CD8-positive, alpha-beta memory T cell (primary cell): ENCODE measurements at places on chromosomes 11 and 22. TPM values are rescaled to one million over a fixed set of nuclear protein-coding genes. Genes with fewer than 3 reads are reported as not detected.

Gene KRTAP5-2
- polyA plus RNA-seq, result 0.46 TPM

DNA sequence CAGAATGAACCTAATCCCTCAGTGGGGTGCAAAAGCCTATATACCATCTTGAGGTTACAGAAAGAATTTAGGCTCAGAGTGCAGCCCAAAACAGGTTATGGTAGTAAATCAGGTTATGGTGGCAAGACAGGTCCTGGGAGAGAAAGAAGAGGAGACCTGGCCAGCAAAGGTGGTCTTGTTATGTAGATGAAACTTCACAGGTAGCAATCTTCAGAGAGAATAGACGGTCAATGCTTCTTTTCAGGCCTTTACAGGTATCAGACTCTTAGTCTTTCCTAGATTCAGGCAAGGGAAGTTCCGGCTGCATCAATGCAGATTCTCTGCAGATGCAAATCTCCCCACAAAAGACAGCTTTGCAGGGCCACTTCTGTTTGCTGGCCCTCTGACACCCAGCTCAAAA, 45.8 kb upstream of the SORL1 start:
- no peak for DNase-seq

GRCh38 chr11:2295971-2296912, 5.5 kb downstream of the C11orf21 start:
- no peak for DNase-seq

DNA sequence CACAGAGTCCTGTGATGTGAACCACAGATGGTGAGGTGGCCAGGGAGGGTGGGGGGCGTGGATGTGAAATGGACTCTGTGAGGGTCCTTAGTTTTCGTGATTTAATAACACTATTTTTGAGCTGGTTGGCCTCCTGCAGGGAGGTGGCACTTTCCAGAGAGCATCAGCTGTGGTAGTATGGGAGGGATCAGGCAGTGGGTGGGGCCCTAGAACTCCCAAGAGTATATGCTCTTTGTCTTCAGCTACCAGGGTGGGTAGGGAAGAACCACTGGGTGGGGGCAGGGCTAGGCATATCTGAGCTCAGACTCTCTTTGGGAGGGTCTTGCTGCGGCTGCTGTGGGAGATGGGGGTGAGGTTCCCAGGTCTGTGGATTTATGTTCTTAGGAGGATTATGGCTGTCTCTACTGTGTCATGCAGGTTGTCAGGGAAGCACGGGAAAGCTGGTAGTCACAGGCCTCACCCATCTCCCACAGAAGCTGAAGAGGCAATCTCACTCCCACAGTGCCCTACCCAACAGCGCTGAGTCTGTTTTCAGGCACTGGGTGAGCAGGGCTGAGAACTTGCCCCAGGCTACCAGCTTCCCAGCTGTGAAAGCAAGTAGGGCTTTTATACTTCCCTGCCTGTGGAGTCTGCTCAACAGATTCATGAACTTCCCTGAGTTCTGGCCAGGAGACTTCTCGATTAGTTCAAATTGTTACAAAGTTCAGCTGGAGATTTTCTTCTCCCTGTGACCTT, 47.9 kb upstream of the SNX19 start:
- no peak for DNase-seq

Gene GLB1L2
- 0.70 TPM for polyA plus RNA-seq

Gene SULT4A1
- not detected for polyA plus RNA-seq

Gene PGGHG
- polyA plus RNA-seq, result 9.8 TPM

DNA sequence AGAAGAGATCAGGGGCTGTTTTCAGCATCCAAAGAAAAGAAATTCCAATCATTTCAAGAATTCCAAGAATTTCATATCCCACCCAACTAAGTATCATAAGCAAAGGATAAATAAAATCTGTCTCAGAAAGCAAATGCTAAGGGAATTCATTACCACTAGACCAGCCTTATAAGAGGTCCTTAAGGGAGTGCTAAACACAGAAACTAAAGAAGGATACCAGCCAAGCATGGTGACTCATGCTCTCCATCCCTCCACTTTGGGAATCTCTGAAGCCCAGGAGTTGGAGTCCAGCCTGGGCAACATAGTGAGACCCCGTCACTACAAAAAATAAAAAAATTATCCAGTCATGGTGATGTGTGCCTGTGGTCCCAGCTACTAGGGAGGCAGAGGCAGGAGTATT, 17.8 kb downstream of the FADD start:
- DNase-seq, result no peak

DNA sequence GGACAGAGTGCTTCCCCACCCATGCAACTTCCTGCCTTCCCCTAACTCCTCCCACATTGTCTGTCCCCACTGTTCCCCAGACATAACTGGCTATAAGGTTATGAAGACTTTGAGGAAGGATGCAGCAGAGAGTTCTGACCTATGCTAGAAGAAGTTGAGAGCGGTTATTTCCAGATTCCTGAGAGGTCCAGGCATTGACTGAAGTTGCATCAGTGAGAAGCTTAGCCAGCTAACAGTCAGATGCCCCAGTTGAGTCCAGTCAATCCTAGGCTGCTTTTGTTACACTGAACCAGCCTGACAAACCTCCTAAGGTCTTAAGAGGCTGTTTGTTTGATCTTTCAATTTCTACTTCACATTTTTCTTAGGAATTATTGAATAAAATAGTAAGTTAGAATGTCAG, 937.9 kb upstream of the CCDC90B start:
- no peak for DNase-seq

Gene MYRF
- polyA plus RNA-seq, result 0.63 TPM

Gene PHF21A
- polyA plus RNA-seq, result 14.1 TPM

DNA sequence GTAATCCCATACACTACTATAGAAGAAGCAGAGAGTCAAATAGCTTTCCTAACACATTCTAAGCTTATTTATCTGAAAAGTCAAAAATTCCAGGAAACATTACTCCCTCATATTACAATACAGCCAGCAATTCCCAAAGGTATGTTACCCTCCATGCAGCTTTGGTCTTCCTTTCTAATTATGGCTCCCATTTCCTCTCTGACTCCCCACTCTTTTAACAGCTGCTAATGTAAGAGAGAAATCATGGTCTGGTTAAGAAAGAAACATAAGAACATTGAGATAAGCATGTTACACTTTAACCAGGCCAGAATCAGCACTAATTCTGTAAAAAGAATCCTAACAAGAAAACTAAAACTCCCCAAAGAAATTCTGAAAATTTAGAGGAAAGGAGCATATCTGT, 6.8 kb downstream of the PPP2R1B start:
- DNase-seq, result no peak

GRCh38 chr11:124887667-124888013, 10.0 kb downstream of the ROBO4 start:
- DNase-seq, result no peak

Gene OR2AG1
- polyA plus RNA-seq, result not detected

Gene PIWIL4
- polyA plus RNA-seq, result 0.36 TPM

Gene MPZL2
- polyA plus RNA-seq, result 0.36 TPM

- DNase-seq, result no peak
Observed at GRCh38 chr11:79579063-79579462, 138.2 kb upstream of the TENM4 start.

- DNase-seq, result no peak
Observed at GRCh38 chr11:29310725-29311342, 706.0 kb downstream of the KCNA4 start.

Gene RIBC2
- 0.47 TPM for polyA plus RNA-seq

Gene MMP27
- polyA plus RNA-seq, result not detected

Gene PLA2G3
- not detected for polyA plus RNA-seq

DNA sequence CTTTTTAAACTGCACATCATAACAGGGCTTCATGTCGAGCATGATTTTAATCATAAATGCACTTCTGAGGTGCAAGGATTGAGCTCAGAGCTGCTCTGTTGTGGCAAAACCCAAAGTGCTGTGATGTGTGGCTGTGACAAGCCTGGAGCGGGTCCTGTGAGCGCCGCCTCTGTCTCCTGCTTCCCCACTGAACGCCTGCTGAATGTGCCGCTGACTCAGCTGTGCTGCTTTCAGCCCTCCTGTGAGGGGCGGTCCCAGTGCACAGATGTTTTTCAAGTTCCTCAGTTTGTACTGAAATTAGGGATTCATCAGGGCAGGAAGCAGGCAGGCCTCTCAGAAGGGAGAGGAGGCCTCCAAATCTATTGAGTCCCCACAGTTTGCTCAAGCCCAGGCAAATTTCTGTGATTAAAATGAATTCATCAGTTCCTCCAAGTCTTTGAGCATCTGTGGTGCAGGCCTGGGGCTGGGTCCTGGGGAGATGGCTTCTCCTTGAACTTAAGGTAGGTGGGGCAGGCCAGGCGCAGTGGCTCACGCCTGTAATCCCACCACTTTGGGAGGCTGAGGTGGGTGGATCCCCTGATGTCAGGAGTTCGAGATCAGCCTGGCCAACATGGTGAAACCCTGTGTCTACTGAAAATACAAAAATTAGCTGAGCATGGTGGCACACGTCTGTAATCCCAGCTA, 3.0 kb upstream of the GTSE1 start:
- DNase-seq, result no peak

Gene BTG4
- not detected for polyA plus RNA-seq

DNA sequence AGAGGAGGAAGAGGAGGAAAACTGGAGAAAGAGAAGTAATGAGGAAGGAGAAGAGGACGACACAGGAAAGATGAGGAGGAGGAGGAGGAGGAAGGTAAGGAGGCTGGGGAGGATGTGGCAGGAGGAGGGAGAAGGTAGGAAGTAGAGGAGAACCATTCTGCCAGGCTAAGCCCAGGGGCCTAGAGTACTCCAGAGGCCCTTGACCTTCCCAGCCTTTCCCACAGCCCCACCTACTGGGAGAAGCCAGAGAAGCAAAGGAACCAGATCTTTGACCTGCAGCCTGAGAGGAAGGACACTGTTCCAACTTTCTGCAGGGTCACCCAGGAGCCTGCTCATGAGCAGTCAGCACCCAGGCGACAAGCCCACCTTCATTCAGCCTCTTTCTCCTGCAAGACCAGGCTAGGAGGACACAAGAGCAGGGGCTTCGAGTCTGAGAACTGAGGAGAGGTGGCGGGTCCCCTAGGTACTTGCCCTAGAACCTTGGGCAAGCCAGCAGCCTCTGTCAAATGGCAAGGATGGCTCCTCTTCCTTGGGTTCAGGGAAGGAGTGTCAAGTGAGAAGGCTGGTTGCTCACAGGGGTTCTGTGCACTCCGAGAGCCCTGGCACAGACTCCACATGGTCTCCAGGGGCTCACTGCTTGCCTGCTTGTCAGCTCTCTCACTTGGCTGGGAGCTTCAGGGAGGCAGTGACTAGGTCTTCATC, 27.9 kb upstream of the OAF start:
- DNase-seq, result no peak

Gene AMOTL1
- polyA plus RNA-seq, result 0.12 TPM

GRCh38 chr11:10460611-10461275, 5.7 kb downstream of the AMPD3 start:
- no peak for DNase-seq

DNA sequence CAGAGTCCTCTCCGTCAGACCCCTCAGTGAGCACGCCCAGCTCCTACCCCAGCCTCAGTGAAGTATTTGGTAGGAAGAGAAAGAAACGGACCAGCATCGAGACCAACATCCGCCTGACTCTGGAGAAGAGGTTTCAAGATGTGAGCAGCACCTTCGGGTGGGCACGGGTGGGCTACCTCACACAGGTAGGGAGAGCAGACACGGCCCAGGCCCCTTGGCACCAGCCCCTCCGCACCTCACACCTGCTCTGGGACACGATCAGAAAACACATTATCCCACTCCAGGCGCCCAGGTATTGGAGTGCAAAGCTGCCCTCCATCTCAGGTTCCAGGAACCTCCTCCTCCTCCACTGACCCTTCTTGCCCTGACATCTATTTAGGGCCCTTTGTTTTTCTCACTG, 17.6 kb upstream of the TLCD5 start:
- DNase-seq, result no peak

DNA sequence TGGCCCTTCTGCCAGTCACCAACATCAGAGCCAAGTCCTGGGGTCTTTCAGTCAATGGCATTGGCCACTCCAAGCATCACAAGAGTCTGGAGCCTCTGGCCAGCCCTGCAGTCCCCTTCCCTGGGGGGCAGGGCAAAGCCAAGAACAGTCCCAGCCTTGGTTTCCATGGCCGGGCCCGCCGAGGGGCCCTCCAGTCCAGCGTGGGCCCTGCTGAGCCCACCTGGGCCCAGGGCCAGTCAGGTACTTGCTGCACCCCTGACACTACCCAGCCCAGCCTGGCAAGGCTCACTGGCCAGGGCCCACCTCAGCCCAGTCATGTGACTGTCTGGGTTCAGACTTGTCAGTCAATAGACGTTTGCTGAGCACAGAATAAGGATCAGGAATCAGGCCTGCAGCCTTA, 10.8 kb downstream of the TMEM258 start:
- no peak for DNase-seq

DNA sequence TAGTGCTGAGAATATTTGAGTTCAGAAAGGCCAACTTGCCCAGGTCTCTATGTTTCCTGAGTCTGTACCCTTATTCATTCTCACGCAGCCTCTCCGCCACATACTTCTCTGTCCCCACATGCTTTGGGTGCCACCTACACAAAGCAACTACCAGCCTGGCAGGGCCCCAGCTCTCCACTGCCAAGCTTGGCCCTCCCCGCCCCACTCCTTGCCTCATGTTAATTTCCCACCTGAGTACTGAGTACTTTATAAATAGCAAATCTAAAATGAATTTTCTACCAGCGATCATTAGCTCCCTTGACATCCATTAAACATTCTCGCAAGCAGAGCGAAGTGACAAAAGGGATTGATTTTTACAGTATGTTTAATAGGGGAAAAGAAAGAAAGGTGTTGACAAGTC, 20.8 kb downstream of the NTM start:
- no peak for DNase-seq

- DNase-seq, result no peak
Observed at GRCh38 chr11:133362916-133363315, 169.4 kb downstream of the OPCML start.

- DNase-seq, result no peak
Observed at GRCh38 chr11:83438438-83438837, 152.3 kb upstream of the CCDC90B start.

Gene GDPD4
- not detected for polyA plus RNA-seq

Gene RASSF10
- not detected for polyA plus RNA-seq

DNA sequence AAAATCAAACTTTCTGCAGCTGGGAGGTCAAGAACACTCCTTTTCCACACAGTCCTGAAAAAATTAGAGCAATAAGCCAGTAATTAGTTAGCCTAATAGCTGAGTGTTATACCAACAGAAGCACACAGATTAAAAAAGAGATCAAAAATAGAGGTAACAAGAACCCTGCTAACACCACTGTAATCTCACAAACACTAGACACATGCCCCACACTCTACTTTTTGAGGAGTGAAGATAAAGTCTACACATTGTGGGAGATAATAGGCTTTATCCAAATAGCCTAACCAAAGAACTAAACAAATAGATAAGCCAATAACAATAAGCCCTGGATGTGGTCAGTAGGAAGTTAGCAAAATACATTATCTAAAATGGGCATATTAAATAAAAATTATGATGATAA, 372.7 kb upstream of the ANO5 start:
- DNase-seq, result no peak

- DNase-seq, result no peak
Observed at GRCh38 chr22:35292786-35293185, 6.9 kb upstream of the TOM1 start.

Gene DNAJC4
- polyA plus RNA-seq, result 28.7 TPM
